ENCODE measurements at places on chromosomes 7 and 10.

DNA sequence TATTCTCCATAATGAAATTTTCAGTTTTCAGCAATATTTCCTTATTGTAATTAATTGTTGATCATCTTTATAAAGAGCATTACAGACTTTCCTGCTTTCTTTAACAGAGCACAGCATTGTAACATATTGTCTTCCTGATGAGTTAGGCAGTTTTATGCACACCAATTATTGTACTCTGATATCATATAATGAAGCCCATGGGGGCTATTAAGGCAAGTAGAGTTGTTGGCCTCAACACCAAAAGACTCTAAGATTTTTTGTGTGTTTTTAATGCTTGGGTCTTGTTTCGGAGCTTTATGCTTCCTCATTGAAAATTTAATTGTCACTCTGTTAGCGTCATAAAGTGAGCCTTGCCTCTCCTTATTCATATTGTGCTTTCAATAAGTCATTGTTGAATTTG lies 49.2 kb upstream of the ARID5B start:
- DNase-seq: no peak

GRCh38 chr10:119341459-119342301 lies 134.3 kb downstream of the GRK5 start:
- peak; percentile 46 for DNase-seq

DNA sequence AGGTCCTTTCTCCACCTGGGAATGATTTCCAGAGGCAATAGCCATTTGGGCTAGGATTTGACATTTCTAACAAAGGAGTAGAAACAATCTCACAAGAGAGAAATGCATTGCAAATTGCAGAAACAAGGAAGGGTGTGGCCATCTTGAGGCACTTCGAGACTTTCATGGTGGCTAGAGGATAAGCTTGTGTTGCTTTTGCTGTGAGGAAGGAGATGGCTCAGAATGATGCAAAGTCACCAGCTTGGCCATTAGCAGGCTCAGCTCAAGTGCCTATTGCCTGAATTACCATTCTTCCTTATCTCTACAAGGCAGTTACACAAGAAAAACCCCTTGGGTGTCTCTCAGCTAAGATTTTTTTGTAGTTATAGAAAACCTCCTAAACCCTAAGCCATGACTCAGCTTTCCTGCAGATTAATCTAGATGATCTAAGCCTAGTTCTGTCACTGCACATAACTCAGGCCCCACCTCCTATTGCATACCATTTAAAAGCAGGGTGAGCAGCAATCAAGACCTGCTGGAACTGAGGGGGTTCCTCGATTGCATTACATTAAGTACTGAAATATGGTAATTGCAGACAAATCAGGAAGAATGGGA lies 683.1 kb downstream of the NRG3 start:
- DNase-seq: no peak

- no peak for DNase-seq
Measured at GRCh38 chr7:218896-219580, 26.7 kb downstream of the FAM20C start.

DNA sequence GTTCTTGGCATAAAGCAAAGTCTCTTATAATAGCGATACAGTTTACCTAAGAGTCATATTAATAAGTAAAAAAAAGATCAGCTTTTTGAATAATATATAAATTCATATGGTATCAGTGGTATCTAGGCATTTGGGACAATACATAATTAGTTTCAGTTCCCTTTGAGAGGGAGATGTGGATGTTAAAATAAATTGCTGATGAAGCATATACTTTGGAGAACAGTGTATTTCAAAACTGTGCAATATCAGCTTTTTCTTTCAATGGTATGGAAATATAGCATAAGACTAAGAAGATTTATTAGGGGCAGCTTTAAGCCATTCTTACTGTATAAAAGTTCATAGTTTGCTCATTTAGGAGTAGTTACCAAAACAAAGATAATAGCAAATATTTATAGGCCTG lies 35.5 kb downstream of the MDFIC start:
- no peak for DNase-seq

DNA sequence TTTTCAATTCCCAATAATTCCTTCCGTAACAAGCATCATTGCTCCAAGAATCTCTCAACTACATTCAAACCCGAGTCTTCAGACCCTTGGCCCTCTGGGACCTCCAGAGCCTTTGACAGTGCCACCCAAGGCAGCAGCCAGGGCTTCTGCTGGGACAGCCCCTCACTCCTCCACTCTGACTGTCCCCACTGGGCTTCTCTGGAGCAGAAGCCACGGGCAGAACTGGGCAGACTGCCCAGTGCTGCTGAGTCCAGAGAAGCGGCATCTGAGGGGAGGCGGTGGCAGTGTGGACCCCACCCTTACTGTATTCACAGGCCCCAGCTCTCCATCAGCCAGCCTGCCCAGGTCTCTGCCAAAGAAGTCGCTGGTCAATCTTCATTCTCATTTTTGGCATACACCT lies 8.8 kb downstream of the CYREN start:
- DNase-seq: no peak

DNA sequence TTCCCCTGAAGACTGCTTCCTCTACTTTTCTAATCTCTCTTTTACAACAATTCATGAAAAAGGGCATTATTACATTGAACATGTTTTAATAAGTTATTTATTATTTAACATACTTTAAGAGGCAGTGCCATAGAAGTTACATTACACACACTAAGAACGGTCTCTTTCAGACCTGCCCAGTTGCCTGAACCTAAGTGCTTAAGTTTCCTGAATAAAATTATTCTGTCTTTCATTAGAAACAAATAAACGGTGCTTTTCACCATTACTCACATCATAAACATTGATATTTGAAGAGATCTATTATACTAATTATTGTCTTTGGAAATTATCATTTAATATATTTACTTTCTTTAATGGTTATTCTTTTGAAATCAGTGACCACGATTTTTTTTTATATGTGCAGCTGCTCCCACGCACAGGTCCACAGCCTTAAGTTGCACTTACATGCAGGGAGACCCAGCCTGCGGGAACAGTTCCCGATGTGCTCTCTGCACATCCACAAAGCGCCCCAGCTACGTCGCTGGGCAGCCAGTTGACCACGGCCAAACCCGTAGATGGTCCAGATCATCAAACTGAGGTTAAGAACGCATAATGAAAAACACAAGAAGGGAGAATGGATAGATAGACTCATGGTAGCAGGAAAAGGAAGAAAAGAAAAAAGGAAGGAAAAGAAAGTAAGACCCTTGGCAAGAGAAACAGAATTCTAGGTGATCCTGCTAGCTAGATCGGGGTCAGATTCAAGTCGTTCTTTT lies 437.0 kb upstream of the MGMT start:
- no peak for DNase-seq

GRCh38 chr10:3467052-3467951 lies 294.7 kb upstream of the PITRM1 start:
- DNase-seq: peak; percentile 29

- no peak for DNase-seq
Measured at GRCh38 chr10:119391440-119392251, 150.9 kb downstream of the RGS10 start.

GRCh38 chr7:19957664-19958063 lies 184.2 kb upstream of the TMEM196 start:
- no peak for DNase-seq

GRCh38 chr7:26989897-26990670 lies 105.7 kb downstream of the HOXA1 start:
- no peak for DNase-seq

DNA sequence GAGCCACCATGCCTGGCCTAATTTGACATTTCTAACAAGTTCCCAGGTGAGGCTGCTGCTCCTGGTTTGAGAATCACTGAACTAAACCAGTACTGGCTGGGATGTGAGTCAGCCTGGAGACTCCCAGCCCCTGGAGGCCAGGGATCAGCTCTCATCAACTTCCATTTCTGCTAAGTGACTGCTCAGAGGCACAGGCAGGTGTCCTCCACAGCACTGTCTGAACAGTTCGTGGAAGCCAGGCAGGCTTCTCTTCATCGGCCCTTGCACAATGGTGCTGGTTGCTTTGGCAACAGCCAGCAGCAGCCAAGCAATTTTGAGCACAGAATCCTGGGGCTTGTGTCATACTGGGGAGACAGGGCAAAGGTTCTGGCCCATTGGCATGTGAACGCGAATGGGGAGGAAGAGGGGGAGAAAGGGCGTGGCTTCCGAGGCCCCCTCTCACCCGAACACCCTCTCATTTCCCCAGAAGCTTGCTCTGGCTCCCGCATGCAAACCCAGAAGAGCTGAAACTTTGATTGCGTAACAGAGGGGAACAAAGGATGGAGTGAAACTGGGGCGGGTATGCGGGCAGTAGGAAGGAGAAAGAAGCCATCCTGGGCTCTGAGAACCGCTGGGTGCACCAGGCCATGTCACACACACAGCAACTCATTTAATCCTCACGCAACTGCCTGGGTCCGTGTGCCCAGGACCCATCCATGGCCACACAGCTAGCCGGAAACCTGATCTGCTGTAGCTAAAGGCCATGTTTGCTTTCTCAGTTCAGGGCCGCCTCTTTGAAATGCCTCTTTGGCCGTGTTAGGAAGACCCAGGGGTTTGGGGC lies 9.0 kb upstream of the POR start:
- peak; percentile 72 for DNase-seq

- DNase-seq: no peak
Measured at GRCh38 chr10:33386926-33387325, 52.5 kb upstream of the NRP1 start.

GRCh38 chr10:5499493-5500140 lies at the start of gene CALML5:
TSS of gene CALML5 (minus strand) at chr10:5499570. CDS start at chr10:5499438, 132 bp downstream.
- no peak for DNase-seq

DNA sequence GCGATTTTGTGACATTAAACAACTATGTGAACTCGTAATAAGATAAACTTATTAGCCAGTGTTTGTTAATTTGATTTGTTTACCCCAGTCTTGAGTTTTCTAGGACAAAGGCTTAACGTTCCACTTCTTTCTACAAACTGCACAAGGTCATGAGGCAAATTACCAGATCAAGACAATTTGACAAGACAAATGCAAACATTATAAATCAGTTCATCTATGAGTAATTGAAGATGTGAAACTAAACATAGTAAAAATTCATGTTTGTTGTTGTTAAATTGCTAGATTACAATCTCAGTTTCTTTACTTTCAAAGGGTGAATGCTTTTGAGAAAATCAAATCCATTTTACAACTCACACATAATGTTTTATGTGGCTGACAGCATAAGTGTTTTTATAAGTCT lies 13.4 kb upstream of the ZNF804B start:
- no peak for DNase-seq

DNA sequence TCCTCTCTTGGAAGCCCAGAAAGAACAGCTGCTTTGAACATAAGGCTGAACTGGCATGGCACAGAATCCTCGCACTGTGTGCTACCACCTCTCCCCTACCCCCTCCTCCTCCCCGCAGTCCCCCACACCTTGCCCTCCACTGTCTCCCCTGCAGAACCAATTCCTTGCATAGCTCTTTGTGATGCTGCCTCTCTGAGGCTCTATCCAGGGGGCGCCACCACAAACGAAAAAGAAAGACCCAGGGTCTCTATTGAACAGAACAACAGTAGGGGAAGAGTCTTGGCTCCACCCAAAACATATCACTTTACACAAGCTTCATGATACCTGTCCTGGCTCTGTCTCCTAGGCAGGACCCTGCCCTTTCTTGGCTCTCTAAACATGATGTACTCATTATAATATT lies 26.2 kb upstream of the EBLN1 start:
- DNase-seq: no peak

DNA sequence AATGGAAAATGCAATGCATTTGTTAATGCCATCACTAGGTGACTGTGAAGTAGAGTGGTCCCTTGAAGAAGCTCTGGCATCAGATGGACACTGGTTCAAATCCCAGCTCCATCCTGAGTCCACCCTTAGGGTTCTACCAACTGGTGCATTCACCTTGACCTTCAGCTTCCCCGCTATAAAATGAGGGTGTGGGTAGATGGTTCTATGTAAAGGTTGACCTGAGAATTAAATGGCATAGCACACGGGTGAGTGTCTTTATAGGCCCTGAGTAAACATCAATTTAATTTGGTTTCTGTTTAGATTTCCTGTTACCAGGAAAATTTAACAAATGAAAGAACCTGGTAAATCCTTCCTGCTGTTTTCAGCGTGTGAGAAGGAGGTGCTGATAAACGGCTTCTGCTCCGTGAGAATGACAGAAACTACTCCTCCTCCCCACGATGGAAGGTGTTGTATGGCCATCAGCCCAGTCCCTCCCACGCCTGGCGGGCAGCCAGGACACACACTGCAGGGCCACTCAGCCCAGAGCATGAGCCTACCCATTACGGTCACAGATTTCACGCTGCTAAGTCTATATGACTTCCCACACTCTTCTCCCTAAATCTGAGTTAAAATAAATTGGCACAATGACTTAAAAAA lies 210.1 kb downstream of the TNS3 start:
- DNase-seq: peak; percentile 93
